ENCODE measurements at places on chromosomes 7 and 10.

GRCh38 chr10:104120903-104121484, 977 bp upstream of the SFR1 start:
- peak; percentile 21 for DNase-seq

DNA sequence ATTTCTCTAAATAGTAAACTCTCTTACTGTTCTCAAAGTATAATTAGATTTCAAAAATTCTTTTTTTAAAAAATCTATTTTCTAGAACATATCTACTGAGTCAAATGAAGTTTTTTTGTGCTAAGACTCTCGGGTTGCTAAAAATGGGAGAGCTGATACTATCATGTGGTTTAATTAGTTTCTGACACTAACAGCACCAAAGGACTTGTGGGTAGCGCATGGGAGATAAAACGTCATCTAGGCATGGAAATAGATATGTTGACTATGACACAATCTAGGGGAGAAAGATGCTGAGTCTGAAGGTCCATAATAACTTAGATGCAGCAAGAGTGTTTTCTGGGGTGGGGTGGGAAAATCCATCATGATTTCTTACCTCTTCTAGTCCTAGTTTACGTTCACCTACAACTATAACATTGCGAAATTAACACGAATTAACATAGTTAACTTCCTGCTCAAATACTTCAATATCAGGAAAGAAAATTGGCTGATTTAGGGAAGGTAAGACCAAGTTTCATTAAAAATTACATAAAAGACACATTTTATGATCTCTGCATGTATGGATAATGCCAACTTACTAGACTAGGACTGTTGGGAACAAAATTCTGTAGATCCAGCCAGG, 14.3 kb upstream of the ARMC3 start:
- no peak for DNase-seq

GRCh38 chr7:140209866-140210609, 33.3 kb upstream of the KDM7A start:
- no peak for DNase-seq

DNA sequence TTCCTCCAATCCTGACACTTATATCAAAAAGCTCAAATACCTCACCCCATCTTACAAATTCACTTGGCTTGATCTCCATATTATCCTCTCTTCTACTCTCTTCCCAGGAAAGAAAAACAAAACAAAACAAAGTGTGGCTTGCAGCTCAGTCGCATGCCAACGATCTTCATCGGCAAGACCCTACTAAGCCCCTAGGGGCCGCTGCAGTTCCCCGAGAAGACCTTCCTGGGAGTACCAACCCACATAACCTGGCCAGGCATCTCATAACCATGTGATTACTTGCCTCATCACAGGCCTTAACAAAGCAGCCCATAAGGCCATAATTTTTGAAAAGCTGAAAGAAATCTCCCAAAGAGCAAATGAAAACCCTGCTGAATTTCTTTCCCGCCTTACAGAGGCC, 103.7 kb downstream of the ZNF92 start:
- DNase-seq: no peak

- no peak for DNase-seq
These were observed 63.7 kb downstream of the CARD11 start for GRCh38 chr7:2979951-2980350.

- no peak for DNase-seq
These were observed 110.1 kb downstream of the CYTH3 start for GRCh38 chr7:6162331-6162620.

DNA sequence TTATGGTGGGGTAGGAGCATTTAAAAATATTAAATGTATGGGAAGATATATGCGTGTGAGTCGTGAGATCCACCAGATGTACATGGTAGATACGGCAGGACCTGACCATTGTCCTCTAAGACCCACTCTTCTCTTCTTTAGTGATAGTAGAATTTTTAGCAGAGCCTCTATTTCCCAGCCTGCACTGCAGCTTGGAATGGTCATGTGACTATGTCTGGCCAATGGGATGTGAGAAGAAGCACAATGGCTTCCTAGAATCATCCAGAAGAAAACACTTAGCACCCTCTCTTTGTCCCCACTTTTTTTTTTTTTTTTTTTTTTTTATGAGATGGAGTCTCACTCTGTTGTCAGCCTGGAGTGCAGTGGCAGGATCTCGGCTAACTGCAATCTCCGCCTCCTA, 86.6 kb upstream of the CYTH3 start:
- no peak for DNase-seq

DNA sequence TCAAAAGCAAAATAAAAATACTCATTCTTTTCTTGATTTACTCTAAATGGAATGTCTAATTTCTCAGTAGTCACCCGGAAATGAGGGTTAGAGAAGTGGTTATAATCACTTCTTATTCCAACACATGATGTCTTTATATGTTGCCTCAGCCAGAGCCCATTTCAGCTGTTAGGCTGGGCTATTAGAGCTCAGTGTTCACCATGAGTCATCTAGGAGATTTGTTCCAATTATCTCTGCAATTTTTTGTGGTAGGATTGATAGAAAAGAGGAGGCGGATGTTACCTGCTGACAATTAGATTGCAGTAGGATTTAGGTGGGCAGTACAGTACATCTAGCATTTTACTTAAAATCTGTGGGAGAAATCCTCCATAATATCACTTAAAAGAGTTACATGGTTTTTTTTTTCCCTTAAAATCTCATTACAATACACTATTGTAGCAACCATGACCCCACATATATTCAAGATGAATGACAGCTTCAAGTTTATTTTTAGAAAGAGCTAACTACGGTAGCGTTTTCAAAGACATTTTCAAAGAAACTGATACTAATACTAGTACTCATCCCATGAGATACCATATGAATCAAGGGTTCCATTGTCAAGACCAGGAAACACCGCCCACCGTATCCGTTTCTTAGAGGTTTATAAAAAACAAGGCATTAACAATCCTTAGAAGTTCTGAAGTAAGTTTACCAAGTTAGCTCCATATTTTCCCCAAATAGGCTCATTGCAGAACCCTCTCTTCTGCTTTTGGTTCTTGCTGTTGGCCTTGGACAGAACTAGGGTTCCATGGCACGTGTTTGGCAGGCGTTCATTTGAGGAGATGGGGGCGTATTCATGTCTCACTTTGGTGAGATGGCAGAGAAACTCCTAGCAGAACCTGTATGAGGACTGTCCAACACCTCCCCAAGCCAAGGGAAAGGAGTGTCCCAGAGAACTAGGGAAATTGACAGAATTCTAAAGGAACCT, 10.4 kb downstream of the CPA2 start:
- no peak for DNase-seq

DNA sequence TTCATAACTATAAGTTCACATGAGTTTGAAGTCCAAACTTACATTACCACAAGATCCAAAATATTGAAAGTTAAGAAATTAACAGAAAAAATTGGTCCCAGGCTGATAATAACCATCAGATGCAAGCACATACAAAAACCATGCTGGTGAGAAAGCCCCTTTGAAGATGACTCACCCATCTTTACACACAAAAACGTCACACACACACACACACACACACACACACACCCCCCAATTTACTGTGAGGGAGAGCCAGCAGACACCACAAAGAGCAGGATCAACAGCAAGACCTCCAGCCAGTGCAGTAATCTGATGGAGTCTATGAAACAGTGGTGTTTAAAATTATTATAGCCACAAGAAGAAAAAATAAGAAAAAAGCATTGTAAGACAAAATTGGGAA, 50.1 kb upstream of the DRGX start:
- DNase-seq: no peak

- no peak for DNase-seq
These were observed 19.2 kb downstream of the GNA12 start for GRCh38 chr7:2824678-2825461.

- DNase-seq: no peak
These were observed 20.7 kb downstream of the OR13A1 start for GRCh38 chr10:45294681-45295080.

GRCh38 chr10:44051584-44052385, 333.1 kb downstream of the CXCL12 start:
- DNase-seq: no peak

- DNase-seq: no peak
These were observed 263.2 kb downstream of the FZD1 start for GRCh38 chr7:91527460-91527859.

GRCh38 chr10:110717781-110718589, 73.8 kb downstream of the RBM20 start:
- DNase-seq: no peak

- no peak for DNase-seq
These were observed 40.6 kb downstream of the MCU start for GRCh38 chr10:72732521-72732920.

GRCh38 chr7:158291998-158292397, 295.6 kb downstream of the PTPRN2 start:
- DNase-seq: no peak

GRCh38 chr10:93657757-93658156, 44.6 kb downstream of the FRA10AC1 start:
- DNase-seq: no peak

DNA sequence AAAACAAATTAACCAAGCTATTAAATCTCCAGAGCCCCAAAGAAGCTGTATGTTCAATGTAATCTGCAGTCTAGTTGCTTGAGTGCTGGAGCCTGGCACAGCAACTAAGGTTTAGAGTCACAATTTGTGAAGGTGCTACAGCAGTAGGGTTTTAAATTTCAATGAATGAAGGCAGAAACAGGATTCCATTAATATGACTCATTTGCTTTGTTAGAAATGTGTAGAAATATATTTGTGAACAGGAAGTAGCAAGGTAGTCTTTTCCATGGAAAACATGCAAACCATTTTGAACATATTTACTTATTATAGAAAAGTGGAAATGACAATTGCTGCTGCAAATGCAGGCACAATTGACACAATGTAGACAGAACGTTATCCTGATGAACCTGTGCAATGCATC, 149.0 kb upstream of the STEAP4 start:
- no peak for DNase-seq

GRCh38 chr10:70328967-70329366, 45.2 kb upstream of the NPFFR1 start:
- no peak for DNase-seq

DNA sequence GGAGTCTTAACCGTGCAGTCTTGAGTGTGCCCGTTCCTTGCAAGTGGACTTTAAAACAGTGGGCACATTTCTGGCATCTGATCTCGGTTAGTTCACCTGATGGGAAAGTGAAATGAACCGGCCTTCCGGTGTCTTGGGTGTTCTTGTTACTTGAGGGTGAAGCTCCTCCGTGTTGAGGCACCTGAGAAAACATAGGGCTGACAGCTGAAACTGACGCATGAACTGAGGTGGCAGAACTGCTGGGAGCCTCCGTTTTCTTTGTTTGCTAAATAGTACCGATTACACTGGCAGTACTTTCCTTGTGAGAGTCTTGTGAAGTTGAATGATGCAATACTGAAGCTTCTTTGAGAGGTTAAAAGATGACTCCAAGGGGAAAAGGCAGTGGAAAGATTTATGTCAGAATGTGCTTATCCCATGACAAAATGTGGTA, 62.8 kb upstream of the SAMD8 start:
- DNase-seq: no peak

- no peak for DNase-seq
These were observed 25.5 kb downstream of the PRR15 start for GRCh38 chr7:29588900-29589696.

GRCh38 chr10:15744217-15744865, 24.6 kb upstream of the ITGA8 start:
- DNase-seq: peak; percentile 14

DNA sequence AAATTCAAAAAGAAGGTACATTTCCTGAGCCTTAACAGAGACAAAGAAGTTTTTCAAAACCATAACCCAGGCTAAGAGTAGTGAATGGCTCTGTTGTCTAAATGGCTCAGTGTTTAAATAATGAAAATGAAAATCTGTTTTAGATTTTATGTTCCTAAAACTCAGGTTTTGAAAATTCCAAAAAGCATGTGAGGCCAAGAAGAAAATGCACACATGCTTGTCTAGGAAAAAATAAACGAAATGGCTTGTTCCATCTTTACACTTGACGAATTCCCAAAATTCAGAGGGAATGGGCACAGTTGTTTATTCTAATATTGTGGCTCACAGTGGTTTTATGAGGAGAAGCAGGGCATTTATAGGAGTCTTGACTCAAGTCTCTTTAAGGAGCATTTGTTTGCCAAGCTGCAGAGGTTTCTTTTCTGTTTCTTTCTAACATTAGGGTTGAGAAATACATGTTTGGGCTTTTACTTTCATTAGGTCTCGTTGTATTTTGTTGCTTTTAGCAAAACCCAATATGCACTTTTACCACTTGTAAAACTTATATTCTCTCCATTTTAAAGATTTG, 527.6 kb upstream of the ANKRD30A start:
- DNase-seq: no peak

DNA sequence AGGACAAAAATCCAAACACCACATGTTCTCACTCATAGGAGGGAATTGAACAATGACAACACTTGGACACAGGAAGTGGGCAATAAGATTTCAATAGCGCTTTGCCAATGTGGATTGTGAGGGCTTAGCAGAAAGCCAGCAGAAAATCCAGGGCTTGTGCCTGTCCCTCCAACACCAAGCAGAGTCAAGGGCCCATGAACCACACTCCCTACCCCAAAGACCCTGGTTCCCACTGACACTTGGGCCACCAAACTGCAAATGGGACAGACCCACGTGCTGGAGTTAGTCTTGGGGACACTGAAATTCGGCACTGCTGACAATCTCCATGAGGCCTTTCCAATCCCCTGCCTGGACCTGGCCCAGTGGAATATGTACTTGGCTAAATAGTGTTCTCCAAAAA, 67.0 kb downstream of the GRID1 start:
- no peak for DNase-seq

- DNase-seq: no peak
These were observed 166.2 kb upstream of the STEAP1 start for GRCh38 chr7:89988074-89988473.

GRCh38 chr7:55622241-55622640, 49.9 kb upstream of the VOPP1 start:
- DNase-seq: no peak

DNA sequence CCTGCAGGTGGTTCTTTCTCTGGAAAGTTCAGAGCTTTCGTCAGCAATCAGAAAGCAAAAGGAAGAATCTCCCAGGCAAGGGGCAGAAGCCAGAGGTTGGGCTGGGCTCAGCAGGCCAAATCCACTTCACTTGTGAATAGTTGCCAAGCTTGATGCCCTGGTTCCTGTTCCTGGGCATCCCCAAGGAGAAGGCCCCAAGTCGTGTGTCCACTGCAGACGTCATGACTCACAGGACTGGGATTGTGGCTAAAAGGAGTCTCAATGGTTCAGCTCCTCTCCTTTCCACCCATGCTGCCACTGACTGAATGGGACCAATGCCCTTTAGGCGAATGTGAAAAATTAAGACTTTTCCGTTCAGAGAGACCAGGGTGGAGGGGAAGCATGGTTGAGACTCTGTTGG, 38.6 kb upstream of the TRIM8 start:
- no peak for DNase-seq

- no peak for DNase-seq
These were observed 71.7 kb downstream of the MYL10 start for GRCh38 chr7:101557421-101557820.

DNA sequence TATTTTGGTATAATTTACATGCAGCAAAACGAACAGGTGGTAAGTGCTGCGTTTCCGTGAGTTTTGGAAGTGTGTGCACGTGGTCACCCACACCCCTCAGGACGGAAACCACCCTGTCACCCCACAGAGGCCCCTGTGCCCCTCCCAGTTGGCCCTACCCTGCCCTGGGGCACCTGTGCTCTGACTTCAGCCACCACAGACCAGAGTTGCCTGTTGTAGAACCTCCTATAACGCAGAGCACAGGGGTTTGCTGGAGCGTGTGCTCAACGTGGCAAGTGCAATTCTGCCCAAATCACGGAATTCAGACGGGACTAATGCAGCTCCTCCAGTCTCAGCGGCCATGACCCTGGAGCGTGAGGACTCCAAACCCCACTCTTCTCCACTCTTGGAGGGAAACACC, 9.6 kb upstream of the CFAP46 start:
- no peak for DNase-seq
